Activated naive CD8-positive, alpha-beta T cell treated with anti-CD3 and anti-CD28 coated beads for 36 hours (primary cell): ENCODE measurements at places on chromosomes 7 and 10. TPM values are rescaled to one million over a fixed set of nuclear protein-coding genes. Genes with fewer than 3 reads are reported as not detected.
A peak's percentile ranks its signal among the peaks of the same experiment; 100 is the strongest.

- no peaks in the 10 kb centered on the region for H3K27me3 ChIP-seq
- DNase-seq, result no peak
- H3K27ac ChIP-seq, result no peak overlapping the region
- no peak overlapping the region for H3K4me3 ChIP-seq
Measured at GRCh38 chr10:36943544-36943943, 181.9 kb upstream of the ANKRD30A start.

DNA sequence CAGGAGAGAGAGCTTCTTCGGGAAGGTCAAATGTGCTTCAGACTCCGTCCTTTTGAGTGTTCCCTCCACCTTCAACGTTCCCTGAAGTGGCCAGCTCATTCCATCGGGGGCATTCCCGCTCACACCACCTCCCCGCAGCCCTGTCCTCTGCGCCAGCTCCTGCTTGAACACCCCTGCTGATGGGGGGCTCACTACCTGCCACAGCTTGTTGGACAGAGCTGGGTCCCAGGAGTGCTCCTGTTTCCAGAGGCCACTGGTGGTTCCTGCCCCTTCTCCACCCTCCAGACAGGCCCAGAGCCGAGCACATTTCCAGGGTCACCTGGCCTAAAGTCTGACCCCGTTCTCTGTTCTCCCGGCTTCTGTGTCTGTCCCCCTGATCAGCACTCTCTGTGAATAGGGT lies 67.4 kb downstream of the ELFN1 start:
- no peaks in the 10 kb centered on the region for H3K36me3 ChIP-seq
- peaks cover 4% of the 10 kb centered on the region for H3K27me3 ChIP-seq
- no peak overlapping the region for H3K27ac ChIP-seq

IMPDH1 gene
- total RNA-seq, result 71.0 TPM

PDLIM1 gene
- 1.6 TPM for total RNA-seq

GRCh38 chr10:988667-989545 lies 672 bp downstream of the GTPBP4 start:
- peak overlapping the region; percentile 93 for H3K4me3 ChIP-seq
- DNase-seq, result no peak
- peaks cover 30% of the 10 kb centered on the region for H3K4me1 ChIP-seq
- H3K36me3 ChIP-seq, result peaks cover 39% of the 10 kb centered on the region
- peak overlapping the region; percentile 97 for H3K27ac ChIP-seq
- no peaks in the 10 kb centered on the region for H3K27me3 ChIP-seq

- H3K27me3 ChIP-seq, result peaks cover 3% of the 10 kb centered on the region
- DNase-seq, result no peak
- H3K4me1 ChIP-seq, result no peaks in the 10 kb centered on the region
- H3K4me3 ChIP-seq, result no peak overlapping the region
- no peak overlapping the region for H3K27ac ChIP-seq
- H3K36me3 ChIP-seq, result no peaks in the 10 kb centered on the region
Measured at GRCh38 chr10:99341860-99342490, 12.8 kb downstream of the CNNM1 start.

DNA sequence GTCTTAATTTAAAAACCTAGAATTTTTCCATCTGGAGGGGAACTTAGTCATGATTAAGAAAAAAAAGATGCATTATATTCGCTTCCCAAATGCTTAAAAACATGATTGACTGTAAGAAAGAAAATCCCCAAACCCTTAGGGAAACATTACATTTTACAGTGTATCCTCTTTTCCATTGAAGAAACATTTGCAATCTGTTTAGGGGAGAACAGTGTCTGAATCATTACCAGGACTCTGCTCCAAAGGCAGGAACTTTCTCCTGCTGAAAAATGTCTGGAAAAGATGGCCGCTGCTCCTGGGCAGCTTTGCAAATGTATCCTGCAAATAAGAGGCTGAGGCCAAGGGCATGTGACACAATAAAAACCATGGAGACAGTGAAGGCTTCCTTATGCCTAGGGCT lies 173.7 kb downstream of the BUB3 start:
- no peak for DNase-seq
- H3K36me3 ChIP-seq, result peaks cover 7% of the 10 kb centered on the region
- no peak overlapping the region for H3K4me3 ChIP-seq
- H3K4me1 ChIP-seq, result peaks cover 7% of the 10 kb centered on the region

GRCh38 chr7:36348256-36348655 lies 41.4 kb upstream of the ANLN start:
- H3K27me3 ChIP-seq, result no peaks in the 10 kb centered on the region
- no peak overlapping the region for H3K4me3 ChIP-seq
- H3K27ac ChIP-seq, result no peak overlapping the region

DNA sequence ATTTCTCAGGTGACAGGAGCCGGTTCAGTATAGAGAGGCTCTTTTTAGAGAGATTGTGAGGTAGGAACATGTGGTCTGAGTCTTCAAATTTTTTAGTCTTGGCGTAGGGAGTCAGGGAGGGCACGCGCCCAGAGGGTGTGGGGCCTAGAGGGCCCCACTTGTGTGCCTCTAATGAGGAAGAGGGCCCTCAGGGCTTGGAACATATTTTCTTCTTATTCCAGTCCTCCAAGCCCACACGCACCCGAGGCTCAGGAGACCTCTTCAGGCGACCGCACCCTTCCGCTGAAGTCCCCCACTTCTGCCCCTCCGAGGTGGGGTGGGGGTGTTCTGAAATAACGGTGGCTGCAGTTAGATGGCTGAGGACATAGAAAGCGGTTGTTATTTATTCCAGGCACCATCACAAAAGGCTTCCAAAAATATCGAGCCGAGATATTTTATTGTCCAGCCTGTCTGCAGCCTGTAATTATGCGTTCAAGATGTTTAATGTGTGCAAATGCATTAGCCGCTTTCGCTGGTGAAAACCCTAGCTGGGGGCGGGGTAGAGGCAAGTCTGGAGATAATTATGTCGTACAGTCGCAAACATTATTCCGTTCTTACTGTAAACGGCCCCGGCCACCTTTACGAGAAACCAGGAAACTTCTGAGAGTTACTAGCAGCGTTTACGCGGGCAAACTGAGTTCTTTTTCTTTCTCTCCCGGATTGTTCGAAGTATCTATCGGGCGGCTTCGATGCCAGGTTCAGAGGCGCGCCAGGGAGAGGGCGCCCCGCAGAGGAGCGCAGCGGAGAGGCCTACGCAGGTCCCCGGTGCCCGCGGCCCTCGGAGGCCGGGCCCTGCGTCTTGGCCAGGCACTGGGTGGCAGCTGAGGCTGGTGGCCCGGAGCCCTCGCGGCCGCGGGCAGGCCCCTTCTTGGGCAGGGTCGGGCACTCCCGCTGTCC lies 12.9 kb upstream of the HOXA13 start:
- H3K27ac ChIP-seq, result no peak overlapping the region
- peaks cover 11% of the 10 kb centered on the region for H3K4me1 ChIP-seq
- no peak overlapping the region for H3K4me3 ChIP-seq
- peaks cover 96% of the 10 kb centered on the region for H3K27me3 ChIP-seq
- DNase-seq, result no peak
- H3K36me3 ChIP-seq, result no peaks in the 10 kb centered on the region

PCLO gene
- total RNA-seq, result not detected

GRCh38 chr10:91389636-91390512 lies 20.3 kb upstream of the HECTD2 start:
- no peak overlapping the region for H3K4me3 ChIP-seq
- no peak overlapping the region for H3K27ac ChIP-seq
- no peak for DNase-seq

GLI3 gene
- not detected for total RNA-seq

DNA sequence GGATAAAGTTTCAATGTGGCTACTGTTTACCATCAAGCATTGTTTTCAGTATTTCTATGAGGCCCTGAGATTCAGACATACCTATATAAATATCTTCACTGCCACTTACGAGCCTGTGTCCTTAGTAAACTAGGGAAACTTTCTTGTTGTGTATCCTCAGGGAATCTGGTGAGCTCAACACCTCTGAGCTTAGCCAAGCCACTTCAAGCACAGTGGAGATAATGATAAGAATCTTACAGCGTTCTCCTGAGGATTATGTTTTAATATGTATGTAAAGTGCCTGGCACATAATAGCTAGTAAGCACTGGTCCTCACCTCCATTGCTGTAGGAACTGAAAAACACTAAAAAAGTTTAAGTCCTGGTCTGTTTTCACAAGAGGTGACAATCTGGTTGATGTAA lies 268.3 kb downstream of the SKIDA1 start:
- H3K4me3 ChIP-seq, result no peak overlapping the region
- no peak overlapping the region for H3K27ac ChIP-seq
- H3K4me1 ChIP-seq, result no peaks in the 10 kb centered on the region
- H3K36me3 ChIP-seq, result no peaks in the 10 kb centered on the region
- no peak for DNase-seq

NPTX2 gene
- not detected for total RNA-seq

GRCh38 chr7:70383066-70383782 lies 748.7 kb upstream of the GALNT17 start:
- H3K27ac ChIP-seq, result no peak overlapping the region
- no peaks in the 10 kb centered on the region for H3K4me1 ChIP-seq
- no peak for DNase-seq
- no peaks in the 10 kb centered on the region for H3K27me3 ChIP-seq
- H3K36me3 ChIP-seq, result no peaks in the 10 kb centered on the region

PPP1R17 gene
- not detected for total RNA-seq

MICALL2 gene
- 2.3 TPM for total RNA-seq

MACROH2A2 gene
- total RNA-seq, result 4.8 TPM

DNA sequence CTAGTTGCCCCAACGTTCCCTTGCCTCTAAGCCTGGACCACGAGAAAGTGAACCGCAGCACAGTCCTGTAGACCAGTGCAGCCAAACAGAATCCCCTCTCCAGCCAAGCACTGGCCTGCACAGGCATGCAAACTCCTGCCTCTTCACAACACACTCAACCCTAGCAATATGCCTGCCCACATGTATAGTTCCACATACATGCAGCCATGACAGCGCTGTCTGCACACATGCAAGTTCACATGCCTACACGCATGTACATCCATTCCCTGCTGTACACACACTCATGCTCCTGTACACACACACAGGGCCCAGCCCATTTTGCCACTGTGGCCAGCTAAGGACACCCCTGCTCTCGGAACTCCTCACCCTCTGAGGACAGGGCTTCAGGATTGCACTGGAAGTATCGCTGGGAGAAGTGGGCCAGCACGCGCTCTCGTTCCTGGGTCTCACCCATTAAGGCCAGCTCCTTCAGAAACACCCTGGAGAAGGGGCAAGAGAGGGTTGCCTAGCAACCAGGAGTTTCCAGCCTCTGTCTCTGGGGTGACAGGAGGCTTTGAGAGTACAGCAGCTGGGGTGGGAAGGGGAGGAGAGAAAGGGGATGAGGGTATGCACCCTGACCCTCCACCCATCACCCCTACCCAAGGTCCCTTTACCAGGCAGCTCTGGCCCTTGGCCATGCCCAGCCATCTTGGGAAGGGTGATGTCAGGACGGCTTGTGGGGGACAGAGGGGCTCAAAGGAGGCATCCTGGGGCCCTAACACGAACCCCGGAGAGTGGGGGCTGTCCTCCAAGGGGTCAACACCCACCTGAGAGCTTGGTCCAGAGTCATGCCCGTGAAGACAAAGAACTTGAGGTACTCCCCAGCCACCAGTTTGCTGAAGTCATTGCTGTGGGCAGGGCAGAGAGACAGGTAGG lies 7.0 kb downstream of the PSD start:
- peaks cover 16% of the 10 kb centered on the region for H3K27me3 ChIP-seq
- H3K4me1 ChIP-seq, result peaks cover 41% of the 10 kb centered on the region
- no peak for DNase-seq
- peak overlapping the region; percentile 42 for H3K27ac ChIP-seq
- no peaks in the 10 kb centered on the region for H3K36me3 ChIP-seq

TSPAN14 gene
- 39.6 TPM for total RNA-seq

DNA sequence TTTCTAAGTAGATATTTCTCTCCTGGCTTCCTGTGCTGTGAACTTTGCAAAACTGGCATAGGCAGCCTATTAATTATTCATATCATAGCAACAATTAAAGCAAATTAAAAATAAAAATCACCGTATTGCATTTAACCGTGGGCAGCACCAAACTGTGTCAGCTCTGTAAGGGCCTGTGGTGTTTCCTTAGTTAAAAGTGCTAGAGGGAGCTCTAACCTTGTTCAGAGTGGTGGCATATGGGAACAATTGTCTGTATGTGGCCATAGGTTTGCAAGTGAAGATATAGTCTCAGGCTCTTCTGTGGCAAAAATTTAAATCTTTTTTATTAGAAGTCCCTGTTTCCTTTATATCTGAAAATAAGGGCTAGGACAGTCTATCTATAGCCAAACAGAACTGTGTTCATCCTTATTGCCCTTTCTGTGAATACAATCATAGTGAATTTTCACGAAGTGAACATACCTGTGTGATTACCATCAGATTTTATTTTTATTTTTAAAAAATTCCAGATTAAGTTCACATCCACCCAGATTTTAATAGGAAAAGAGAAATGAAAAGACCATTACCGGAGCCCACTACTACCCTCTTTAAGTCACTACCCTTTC lies 92.6 kb downstream of the POLL start:
- no peak for DNase-seq
- H3K4me3 ChIP-seq, result no peak overlapping the region
- no peak overlapping the region for H3K27ac ChIP-seq
- peaks cover 3% of the 10 kb centered on the region for H3K36me3 ChIP-seq
- peaks cover 2% of the 10 kb centered on the region for H3K4me1 ChIP-seq
- H3K27me3 ChIP-seq, result no peaks in the 10 kb centered on the region

GRCh38 chr7:40380111-40380510 lies 245.3 kb downstream of the SUGCT start:
- H3K4me3 ChIP-seq, result no peak overlapping the region
- H3K27me3 ChIP-seq, result no peaks in the 10 kb centered on the region
- no peak overlapping the region for H3K27ac ChIP-seq
- no peak for DNase-seq
- H3K36me3 ChIP-seq, result peaks cover 4% of the 10 kb centered on the region

- H3K4me3 ChIP-seq, result peak overlapping the region; percentile 94
- H3K36me3 ChIP-seq, result peaks cover 3% of the 10 kb centered on the region
- H3K27me3 ChIP-seq, result no peaks in the 10 kb centered on the region
- H3K27ac ChIP-seq, result peak overlapping the region; percentile 99
- no peak for DNase-seq
Measured at GRCh38 chr7:16419859-16420258, 1.5 kb downstream of the CRPPA start.

ENTPD1 gene
- 0.99 TPM for total RNA-seq

TMEM140 gene
- 12.7 TPM for total RNA-seq

DNA sequence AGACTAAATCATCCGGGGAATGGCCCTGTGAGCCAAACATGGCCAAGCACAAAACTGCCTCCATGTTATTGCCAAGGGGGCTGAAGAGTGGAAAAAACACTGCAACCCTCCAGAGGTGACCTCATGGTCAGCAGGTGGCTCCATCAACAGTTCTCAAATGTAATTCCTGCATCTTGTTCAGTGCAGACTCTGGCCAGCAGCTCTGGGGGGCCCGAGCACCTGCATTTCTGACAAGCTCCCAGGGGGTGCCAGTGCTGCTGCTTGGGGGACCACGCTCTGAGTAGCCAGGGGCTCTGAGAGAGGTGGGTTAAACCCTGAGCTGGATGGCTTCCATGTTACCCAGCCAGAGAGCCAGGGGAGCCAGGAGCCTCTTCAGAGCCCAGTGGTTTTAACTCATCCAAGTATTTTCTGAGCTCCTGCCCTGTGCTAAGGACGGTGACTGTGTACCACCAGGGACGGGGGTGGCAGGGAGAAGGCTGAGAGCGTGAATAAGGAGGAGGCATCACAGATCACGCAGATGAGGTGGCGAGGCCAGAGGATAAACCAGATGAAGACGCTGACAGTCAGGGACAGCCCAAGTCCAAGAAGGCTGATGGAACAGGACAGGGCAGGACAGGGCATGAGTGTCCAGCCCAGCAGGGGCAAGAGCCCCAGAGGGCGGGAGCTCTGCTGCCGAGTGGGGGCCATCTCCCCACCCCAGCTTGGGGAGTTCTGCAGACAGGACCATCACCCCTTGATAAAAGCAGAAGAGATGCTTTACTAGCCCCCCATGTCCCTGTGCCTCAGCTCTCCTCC lies 52.9 kb downstream of the CLEC2L start:
- no peaks in the 10 kb centered on the region for H3K27me3 ChIP-seq
- H3K27ac ChIP-seq, result no peak overlapping the region
- no peak for DNase-seq

PARD3 gene
- 1.3 TPM for total RNA-seq

HTRA1 gene
- total RNA-seq, result not detected
